Adipocyte (in vitro differentiated cells): ENCODE measurements at places on chromosomes 3 and 15.

DNA sequence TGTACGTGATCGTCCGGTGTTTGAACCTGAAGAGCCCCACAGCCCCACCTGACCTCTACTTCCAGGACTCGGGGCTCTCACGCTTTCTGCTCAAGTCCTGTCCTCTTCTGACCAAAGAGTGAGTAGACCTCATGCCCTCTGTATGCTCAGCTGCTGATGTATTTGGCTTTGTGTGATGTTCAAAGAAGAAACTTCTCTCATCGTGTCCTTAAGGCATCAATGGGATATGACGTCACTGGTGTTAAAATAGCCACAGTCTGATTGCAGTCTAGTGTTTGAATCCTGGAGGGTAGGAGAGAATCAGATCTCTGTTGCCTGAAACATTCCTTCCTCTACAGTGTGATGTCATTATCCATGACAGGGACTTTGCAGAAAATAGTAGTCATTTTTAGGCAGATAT is 28.1 kb downstream of the ABHD2 start:
- DNase-seq: no peak

- no peak for DNase-seq
Measured at GRCh38 chr3:38566215-38566528, 70.0 kb downstream of the EXOG start.

GRCh38 chr3:56769116-56769707 is 32.5 kb downstream of the ARHGEF3 start:
- DNase-seq: no peak

GRCh38 chr3:169509780-169510692 is 153.5 kb downstream of the MECOM start:
- DNase-seq: no peak

DNA sequence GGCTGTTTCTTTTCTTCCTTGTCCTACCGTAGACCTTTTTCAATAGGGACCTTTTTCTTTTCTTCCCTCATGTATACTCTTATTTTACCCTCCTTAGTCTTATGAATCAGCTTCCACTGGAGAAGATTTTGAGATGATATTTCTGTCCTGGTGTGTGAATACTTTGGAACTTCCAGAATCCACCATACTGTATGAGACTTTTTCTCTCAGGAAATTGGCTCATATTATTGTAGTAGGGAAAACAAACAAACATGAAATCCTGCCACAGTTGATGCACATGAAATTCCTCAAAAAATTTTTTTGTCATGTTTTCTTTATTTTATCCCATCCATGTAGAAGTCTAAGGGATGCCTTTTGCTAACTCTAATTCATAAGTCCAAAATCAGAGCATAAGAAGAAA is 289.3 kb upstream of the PLSCR5 start:
- DNase-seq: peak; percentile 32

GRCh38 chr15:35934383-35935049 is 388.6 kb upstream of the DPH6 start:
- DNase-seq: no peak
